ENCODE measurements at places on chromosomes 5 and 9.
A peak's percentile ranks its signal among the peaks of the same experiment; 100 is the strongest.

GRCh38 chr9:34633851-34634550 is 3.6 kb downstream of the SIGMAR1 start:
- peak; percentile 53 for DNase-seq

DNA sequence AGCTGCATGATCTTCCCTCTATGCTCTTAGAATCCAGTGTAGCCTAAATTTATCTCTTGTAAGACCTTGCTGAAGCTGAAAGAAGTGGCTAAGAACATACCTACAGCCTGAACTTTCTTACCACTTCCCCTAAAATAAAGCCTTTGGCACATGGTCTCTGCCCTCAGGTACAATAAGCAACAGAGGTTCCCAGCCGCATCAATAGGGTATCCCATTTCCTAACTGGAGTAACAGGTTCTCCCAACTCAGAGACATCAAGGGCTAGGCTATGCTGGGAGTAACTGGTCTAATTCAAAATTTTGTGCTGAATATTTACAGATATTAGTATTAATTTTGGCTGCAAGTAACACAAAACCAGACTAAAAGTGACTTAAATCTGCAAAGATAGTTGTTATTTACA is 335.8 kb upstream of the TRPC7 start:
- no peak for DNase-seq

DNA sequence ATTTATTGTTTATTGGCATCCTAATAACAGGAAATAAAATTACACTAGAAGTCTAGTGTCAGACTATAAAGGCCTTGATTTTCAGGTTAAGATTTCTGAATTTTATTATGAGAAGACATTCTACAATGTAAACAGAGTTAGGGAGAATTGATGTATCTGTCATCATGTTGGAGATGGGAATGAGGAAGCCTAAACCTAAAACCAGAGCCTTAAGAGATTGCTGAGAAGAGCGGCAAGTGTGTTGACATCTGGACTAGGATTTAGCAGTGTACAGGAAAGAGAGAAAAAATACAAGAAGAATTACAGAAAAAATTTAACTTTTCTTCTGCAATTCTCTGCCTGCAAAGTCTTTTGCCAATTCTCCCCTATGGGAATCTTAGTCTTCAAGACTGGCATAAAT is 525.5 kb downstream of the NR2F1-AS1 start:
- no peak for DNase-seq

DNA sequence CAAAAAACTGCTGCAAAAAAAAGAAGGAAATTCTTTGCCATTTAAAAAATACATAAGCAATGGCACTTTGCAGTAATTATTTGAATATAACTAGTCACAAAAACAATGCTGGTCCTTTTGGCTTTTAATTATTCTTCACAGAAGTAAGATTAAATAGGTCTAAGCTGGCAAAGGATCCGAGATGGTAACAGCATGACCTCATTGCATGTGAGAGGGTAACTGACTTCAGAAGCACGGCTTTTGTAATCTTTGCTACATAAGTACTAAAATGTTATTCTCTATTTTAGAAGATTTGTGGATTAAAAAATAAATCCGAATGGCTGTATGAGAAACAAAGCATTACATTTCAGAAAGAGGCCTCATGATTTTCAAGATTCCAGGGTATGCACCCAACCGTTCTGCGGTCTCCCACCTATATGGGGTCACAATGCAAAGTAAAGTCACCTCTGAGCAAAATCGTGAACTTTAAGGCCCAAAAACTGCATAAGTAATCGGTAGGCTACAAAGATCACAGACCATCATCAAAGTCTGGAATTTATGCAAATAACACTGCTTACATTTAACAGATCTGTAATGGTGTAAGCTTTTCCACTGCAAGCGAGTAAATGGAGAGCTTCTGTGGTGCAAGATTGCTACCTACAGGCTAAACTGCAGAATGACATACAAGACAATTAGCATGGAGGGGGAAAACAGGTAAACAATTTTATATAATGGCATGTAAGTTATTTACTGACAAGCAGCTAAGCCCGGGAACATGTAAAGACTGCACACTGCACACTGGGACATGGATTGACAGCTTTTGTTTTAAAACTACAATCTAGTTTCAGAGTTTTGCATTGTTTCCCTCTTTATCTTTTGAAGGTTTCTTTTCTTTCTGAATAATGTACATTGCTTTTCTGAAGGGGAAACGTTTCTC is 231.6 kb downstream of the SLF1 start:
- DNase-seq, result no peak

GRCh38 chr9:83920927-83921707 is at the start of gene KIF27:
Gene KIF27 (minus strand): TSS chr9:83921432. CDS start chr9:83915591, 5,841 bp downstream.
- peak; percentile 100 for DNase-seq

DNA sequence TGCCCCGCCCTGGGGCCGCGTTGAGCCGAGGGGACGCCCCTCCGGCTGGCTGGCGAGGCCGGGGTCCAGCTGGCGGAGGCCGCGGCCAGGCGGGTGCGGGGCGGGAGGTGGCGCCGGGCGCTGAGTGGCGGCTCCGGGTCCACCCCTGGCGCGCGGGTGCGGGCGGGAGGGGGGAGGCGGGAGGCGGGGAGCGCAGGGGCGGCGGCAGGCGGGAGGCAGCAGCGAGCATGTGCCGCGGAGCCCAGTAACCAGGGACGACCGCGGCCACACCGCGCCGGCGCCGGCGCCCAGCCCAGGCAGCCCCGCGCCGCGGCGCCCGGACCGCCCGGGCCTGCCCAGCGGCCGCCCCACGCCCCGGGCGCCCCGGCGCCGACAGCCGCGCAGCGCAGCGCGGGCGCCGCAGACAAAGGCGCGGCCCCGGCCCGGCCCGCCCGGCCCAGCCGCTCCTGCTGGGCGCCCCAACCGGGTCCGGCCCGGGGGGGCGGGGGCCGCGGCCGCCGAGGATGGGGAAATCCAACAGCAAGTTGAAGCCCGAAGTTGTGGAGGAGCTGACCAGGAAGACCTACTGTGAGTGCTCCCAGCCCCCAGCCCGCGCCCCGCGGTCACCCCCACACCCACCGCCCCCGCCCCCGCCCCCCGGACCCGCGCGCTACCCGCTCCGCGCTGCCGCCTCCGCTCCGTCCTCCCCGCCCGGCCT is at the start of gene NCS1:
TSS of gene NCS1 (plus strand) at position 244 of the 697 bp plus-strand sequence. CDS start at position 504, 260 bp downstream.
- peak; percentile 79 for DNase-seq

- no peak for DNase-seq
Measured at GRCh38 chr5:140982083-140982716, 15.9 kb downstream of the PCDHAC2 start.

GRCh38 chr9:124040935-124041816 is 29.6 kb downstream of the LHX2 start:
- DNase-seq, result peak; percentile 62

DNA sequence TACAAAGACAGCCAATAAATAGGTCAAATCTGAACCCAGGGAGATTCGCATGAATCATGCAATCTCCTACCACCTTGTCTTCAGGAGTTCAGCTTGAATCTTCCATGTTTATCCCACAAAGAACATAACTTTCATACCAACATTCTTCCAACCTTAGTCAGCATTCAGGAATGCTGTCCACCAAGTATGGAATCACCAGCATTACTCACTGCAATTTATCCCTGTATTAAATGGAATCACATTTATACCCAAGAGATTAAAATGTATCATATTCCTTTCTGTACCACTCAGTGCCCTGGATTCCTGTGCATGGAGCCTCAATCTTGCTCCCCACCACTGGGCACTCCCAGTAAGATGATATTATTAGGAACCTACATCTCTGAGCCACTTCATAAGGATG is 162.6 kb downstream of the GLIS3 start:
- no peak for DNase-seq

GRCh38 chr9:71587576-71588362 is 180.5 kb downstream of the CEMIP2 start:
- no peak for DNase-seq

DNA sequence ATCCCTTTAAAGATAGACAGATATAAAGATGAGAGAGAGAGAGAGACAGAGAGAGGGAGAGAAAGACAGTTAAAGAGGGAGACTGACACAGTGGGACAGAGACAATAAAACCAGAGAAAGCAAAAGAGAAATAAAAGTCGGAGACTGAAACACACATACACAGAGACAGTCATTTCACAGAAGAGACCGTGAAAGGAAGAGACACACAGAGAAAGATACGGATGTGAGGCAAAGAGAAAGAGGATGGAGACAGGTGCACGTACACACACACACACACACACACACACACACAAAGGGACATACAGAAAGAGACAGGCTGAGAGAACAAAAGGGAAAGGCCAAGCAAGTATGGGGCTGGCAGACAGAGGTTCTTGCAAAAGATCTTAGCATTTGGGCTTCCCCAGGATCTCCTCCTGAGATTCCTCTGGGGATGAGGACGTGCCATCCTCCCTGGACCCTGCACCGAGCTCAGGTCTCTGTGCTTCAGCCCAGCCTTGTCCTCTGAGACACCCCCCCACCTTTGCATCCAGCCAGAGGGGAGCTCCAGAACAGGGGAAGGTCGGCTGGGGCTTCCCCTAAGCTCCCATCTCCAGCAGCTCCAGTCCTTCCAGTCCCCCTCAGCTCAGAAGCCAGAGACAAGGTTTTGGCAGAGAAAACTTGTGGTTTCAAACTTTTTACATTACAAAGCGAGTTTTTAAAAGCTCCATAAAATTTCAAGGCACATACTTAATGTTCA is 318.4 kb upstream of the PANK3 start:
- DNase-seq, result no peak

DNA sequence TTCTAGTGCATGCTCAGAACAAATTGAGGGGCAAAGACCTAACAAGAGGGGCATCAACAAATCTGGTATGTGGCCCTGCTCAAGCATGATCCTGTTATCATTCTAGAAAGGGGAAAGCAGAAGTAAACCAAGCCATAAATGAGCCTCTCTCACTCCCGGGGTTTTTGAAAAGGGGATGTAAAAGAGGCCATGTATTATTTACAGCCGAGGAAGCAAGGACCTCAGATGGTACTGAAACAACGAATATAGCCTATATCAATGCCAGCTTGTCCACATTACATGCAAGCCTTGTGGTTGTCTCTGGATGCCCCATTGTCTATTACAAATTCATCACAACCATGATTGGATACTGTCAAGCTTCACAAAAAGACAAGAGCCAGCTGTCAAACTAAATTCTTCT is 211.3 kb downstream of the DCP2 start:
- DNase-seq, result no peak

DNA sequence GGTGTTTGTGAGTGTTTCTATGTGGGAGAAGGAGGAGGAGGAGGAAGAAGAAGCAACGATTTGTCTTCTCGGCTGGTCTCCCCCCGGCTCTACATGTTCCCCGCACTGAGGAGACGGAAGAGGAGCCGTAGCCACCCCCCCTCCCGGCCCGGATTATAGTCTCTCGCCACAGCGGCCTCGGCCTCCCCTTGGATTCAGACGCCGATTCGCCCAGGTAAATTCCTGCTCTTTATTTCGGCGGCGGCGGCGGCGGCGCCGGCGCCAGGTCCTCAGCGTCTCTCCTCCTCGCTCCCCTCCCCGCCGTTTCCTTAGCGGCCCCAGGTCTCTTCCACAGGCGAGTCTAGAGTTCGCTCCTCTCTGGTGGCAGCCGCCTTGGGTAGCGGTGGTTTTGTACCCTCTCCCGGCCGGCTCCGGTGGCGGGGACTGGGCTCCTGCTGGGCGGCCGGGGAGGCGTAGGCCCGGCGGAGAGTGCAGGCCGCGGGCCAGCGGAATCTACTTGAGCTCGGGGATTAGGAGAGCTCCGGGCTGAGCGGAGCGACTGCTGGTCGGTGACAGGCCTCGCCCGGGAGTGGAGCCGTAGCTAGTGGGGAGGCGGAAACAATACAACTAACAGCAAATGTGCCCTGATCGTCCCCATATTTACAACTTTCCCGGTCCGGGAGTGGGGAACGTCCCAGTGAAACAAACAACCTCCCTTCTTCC is 547 bp downstream of the NIPBL start:
- DNase-seq, result peak; percentile 70

- no peak for DNase-seq
Measured at GRCh38 chr5:9212605-9213004, 333.3 kb downstream of the SEMA5A start.

- no peak for DNase-seq
Measured at GRCh38 chr9:91119679-91120078, 242.0 kb downstream of the AUH start.

DNA sequence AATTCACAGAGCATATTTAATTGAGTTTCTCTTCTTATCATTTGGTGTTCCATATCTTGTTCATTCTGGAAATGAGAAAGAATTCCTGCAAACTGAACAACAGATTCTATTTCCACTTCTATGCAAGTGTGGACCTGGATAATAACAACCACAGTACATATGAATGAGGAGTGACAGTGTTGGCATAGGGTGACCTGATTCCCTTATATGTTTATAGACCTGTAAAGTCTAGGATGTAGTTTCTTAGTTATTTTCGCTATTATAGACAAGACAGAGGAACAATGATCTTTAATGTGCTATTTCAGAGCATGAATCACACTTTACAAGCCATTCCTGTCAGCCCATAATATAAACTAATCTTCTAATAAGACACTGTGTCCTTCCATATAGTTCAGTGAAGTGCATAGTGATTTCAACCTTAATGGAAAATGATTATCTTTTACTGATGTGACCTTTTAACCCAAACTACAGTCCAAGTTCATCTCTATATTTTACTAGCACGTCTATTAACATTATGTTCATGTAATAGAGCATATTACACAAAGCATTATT is 88.2 kb upstream of the FAM174A start:
- no peak for DNase-seq

DNA sequence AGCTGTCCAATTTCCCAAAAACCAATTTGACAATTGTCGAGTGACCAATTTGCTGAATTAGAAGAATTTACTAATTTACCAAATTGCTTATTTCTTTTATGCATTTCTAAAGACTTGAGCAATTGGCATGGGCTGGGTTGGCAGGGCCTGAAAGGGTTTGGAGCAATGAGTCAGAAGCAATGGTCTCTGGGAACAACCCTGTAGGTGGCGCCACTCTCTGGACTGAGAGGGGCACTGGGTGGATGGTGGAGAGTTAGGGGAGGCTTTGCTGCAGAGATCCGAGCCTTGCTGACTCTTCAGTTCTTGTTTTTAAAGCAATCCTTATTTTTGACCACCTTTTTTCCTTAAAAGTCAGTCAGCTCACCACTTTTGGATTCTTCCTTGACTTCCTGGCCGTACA is 71.5 kb upstream of the RPS23 start:
- no peak for DNase-seq

GRCh38 chr5:111511174-111511830 is 1.0 kb downstream of the STARD4 start:
- DNase-seq, result no peak

DNA sequence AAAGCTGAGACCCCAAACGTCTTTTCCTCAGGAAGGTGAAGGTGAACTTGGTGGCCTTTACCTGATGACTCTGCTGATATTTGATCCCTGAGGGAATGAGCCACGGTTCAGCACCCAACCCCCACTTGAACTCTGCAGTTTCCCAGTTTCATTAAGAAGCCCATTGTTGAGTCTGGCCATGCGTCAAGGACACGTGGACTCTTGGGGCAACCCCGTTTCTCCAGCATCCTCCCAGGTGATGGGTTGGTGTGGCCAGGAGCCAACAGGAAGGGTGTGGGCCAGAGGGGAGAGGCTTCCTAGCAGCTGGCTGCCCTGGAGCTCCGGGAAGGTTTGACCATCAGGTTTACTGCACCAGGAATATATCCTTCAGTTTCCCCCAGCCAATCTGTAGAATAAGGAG is 59.5 kb upstream of the GNE start:
- DNase-seq, result peak; percentile 19

All from left ventricle myocardium inferior (tissue), 1 donor.